Mesothelial cell of epicardium (in vitro differentiated cells): ENCODE measurements at places on chromosomes 5 and 9.

DNA sequence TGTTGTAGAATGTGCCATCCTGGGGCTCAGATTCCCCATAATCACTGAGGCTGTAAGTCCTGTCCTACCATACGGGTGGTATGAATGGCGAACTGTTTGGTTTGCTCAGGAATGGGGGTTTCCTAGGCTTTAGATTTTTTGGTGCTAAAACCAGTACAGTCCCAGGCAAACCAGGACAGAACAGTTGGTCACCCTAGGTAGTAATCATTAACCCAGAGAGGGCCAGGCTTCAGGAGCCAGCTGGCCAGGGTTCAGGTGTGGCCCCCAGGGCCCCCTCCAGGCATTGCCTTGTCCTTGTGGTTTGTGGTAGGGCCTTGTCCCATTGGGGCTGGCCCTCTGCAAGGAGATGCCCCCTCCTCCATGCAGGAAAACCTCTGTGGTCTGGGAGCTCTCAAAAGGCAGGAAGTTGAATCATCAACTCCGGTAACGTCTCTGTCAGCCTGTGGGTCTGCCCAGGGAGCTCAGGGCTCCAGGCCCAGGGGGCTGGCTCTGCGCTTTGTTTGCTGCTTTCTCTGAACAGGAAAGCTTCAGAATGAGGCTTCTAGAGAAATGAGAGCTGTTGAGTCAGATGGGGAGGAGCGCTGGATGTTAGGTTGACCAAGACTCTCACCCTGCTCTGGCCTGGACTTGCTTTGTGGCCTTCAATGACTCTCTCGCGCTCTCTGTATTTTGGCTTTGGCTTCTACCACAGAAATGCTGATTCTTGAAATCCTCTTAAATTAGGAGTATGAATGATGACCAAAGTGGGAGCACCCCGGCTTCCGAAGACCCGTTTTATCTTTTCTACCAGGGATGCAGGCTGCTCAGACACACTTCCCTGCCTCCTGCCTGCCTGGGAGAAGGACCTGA, 22.2 kb upstream of the JADE2 start:
- DNase-seq = no peak

GRCh38 chr5:27083449-27084415, 45.3 kb upstream of the CDH9 start:
- DNase-seq = no peak

GRCh38 chr9:11039006-11039405, 426.2 kb upstream of the PTPRD start:
- no peak for DNase-seq

DNA sequence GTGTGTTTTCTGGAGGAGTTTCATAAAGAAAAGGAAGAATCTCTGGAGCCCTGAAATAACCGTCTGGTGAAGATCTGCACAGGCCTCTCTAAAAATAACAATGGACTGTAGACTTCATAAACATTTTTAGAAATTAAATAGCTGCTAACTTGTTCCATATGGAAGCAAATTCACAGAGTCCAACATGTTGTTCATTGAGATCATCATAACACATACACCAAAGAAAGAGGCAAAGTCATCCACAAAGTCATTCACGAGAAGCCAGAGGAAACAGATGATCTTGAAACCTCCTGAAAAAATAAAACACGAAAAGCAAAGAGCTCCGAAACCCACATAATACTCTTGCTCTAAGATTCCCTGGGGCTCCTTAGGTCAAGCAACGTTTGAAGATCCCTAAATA, 347.8 kb downstream of the EFNA5 start:
- DNase-seq = no peak

- no peak for DNase-seq
These were observed 29.0 kb downstream of the KLHL3 start for GRCh38 chr5:137706841-137707240.
